ENCODE measurements at places on chromosomes 4 and X.

DNA sequence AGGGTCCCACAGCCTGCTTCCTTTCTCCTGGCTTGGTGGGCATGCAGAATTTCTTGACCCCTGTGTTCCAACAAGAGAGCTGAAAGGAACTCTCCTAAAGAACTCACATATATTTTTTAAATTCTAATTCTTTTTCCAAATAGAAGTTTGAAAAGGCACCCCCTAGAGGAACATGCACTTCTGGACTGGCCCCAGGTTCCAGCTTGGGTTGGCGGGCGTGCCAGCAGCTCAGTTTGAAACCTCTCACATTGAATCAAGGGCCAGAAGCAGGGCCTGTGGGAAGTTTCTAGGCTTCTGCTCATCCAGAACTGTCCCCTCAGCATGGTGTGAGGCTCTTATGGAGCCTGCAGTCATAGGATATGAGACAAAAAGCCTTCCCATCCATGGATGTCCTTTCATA, 132.6 kb downstream of the ATG4A start:
- DNase-seq = no peak

DNA sequence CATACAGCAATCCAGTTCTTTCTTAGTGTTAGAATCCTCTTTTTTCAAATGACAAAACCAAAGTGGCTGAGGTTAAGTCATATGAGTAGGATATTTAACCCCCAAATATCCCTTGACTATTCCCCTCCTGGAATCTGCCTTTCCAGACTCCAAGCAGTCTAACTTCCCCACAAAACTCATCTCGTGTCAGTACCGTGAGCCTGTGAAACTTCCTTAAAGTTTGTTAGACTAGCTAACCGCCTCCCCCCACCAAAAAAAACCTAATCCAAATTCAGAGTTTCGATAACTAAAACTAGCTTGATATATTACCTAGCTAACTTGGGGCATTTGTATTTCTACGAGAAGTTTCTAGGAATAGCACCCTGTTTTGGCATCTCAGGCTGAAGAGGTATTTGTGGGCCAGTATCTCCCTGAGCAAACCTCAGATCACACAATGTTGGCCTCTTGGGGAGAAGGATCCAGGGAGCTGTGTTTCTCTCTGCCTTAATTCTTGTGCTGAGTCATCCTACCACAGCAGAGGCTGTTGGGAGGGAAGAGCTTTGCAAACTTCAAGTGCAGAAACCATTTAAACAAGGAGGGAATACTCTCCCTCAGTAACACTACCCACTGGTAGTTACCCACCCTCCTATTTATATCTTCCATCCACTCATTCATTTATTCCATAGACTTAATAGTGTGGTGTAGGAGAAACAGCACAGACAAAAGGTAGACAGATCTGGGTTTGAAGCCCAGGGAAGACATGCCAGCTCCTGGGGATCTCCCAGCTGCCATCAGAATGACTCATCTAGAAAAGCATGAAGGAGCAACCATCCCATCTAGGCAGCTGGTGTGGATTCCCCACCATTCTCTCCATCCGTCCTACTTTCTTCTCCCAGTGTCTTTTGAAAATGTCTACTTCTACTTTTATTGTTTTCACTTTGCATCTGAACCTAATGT, 39.3 kb upstream of the TXK start:
- DNase-seq = no peak

DNA sequence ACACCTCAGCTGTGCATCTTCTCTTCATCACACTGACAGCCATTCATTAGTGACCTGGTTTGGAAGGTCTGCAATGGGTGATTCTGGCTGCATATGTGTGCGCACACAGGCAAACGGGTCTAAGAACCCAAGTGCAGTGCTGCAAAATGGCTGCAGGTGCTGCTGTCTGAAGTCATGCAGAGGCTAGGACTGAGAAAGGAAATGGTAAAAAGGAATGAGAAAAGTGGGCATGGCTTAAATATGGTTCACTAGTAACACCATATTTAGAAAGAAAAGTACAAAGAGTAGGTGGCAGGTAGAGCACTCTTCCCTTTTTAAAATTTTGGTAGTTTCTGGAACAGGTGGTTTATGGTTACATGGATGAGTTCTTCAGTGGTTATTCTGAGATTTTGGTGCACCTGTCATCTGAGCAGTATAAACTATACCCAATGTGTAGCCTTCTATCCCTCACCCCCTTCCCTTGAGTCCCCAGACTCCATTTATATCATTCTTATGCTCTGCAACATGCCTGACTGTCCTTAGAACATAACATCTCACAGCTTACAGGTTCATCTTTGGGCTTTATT, 78.4 kb downstream of the CCNG2 start:
- no peak for DNase-seq

DNA sequence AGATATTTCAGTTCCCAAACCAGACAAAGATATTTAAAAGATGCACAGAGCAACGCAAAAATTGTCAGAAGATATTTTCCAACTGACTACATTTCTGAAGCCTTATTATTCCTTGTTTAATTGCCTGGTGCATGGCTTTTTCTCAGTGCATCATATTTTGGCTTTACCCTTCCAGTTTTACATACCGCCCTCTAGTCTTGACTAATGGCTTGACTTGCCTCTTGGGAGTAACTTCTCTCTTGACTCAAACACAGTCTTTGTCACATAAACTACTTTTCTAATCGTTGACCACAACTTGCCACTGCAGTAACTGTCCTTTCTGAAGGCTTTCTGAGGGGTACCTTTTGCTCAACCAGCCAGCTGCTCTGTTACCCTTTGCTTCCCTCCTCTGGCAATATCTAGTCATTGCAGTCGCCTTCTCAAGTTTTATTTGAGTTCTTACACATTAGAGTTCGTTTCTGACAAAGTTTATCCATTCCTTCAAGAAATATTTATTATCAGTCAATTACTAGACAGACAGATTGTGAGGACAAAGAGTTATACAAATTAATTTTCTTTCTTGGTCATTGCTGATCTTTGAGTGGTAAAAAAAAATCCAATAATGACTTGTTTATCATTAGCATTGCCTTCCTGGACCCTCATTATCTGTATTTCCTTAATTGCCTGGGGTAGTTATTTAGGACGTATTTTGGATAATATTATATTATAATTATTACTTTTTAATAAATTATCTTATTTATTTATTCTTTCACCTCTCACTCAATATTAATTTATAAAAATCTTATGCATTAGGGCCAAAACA, 506.9 kb upstream of the PCDH10 start:
- DNase-seq = no peak

DNA sequence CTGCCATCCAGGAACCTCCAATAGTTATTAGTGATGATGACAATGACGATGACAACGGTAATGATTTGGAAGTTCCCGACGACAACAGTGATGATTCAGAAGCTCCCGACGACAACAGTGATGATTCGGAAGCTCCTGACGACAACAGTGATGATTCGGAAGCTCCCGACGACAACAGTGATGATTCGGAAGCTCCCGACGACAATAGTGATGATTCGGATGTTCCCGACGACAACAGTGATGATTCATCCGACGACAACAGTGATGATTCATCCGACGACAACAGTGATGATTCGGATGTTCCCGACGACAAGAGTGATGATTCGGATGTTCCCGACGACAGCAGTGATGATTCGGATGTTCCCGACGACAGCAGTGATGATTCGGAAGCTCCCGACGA, 14.7 kb downstream of the CXCR3 start:
- no peak for DNase-seq

GRCh38 chrX:87616371-87616770, 98.8 kb downstream of the KLHL4 start:
- DNase-seq = no peak

Measured in stimulated activated CD8-positive, alpha-beta memory T cell treated with anti-CD3 and anti-CD28 coated beads, Interleukin-4, amount 100 ng/mL, for 24 hours (primary cell).